Suppressor macrophage treated with lipopolysaccharide for 1 hour (primary cell): ENCODE measurements at places on chromosomes 5 and 9.
A peak's percentile ranks its signal among the peaks of the same experiment; 100 is the strongest.

GRCh38 chr9:116873937-116874914 lies 187.1 kb downstream of the TRIM32 start:
- DNase-seq, result no peak

DNA sequence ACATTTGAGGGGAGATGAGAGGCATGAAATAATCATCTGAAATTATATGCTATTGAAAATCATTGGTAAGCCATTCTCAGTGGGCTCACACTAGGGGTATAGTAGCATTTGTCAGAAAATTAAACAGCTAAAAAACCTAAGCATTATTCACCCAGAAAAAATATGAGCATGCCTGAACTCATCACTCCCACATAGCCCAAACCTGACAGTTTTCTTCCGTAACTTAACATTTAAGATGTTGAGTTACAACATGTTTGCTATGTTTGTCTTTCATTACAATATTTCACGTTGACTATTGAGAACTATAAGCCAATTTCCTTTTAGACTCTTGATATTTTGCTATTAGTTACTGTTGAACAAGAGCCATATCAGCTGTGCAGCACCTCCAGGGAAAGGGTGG lies 23.5 kb upstream of the GHR start:
- DNase-seq, result no peak

DNA sequence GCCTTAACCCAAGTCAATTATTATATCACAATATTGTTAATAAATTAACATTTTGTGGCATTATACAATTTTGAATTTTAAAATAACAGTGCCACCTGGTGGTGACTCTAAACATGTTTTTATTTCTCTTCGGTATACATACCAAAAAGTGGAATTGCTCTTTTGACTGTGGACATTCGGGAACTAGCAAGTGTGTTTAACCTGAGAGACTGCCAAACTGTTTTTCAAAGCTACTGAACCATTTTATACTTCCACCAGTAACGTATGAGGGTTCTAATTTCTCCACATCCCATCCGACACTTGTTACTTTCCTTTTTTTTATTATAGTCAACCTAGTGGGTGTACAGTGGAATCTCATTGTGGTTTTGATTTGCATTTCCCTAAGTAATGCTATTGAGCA lies 18.3 kb upstream of the HSDL2 start:
- DNase-seq, result peak; percentile 74

DNA sequence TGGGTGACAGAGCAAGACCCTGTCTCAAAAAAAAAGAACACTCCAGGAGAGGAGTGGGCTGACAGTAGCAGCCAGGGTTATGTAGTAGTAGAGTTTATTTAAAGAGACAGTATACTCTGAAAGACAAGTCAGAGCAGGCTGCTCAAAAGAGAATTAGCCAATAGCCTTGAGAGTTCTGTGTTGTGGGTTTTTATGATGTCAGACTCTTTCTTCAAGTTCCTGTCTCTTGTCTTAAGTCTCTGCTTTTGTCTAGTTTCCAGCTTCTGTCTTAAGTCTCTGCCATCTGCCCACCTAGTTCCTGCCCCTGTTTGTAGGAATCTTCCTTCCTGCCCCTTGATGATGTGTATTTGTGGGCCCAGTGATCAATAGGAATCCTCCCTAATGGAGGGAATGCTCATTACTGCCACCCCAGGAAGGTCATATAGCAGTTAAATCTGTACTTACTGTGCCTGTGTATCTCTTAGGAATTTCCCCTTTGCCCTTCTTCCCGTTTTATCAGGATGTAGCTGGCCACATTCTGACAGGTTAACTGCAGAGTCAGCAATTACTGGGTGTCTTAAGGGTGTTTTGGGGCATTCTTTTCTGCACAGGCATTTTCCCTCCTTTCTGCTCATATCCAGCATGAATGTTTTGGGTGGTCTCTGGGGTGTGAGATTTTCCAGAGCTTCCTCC lies 580.5 kb upstream of the SGCD start:
- peak; percentile 4 for DNase-seq

- DNase-seq, result peak; percentile 80
Observed at GRCh38 chr9:120755810-120756434, 37.3 kb downstream of the FBXW2 start.

DNA sequence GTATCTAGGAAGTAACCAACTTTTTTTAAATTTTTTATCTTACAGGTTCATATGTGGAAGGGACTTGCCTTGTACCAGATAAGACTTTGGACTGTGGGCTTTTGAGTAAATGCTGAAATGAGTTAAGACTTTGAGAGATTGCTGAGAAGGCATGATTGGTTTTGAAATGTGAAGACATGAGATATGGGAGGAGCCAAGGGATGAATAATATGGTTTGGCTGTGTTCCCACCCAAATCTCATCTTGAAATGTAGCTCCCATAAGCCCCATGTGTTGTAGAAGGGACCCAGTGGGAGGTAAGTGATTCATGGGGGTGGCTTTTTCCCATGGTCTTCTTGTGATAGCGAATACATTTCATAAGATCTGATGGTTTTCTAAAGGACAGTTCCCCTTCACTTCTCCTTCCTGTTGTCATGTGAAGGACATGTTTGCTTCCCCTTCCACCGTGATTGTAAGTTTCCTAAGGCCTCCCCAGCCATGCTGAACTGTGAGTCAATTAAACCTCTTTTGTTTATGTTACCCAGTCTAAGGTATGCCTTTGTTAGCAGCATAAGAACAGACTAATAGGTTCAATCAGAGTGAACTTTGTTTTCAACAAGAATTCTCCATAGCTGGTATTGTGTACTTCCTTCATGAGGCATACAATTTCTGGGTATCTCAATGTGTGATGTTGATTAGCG lies 535.6 kb upstream of the MEF2C start:
- DNase-seq, result peak; percentile 70

DNA sequence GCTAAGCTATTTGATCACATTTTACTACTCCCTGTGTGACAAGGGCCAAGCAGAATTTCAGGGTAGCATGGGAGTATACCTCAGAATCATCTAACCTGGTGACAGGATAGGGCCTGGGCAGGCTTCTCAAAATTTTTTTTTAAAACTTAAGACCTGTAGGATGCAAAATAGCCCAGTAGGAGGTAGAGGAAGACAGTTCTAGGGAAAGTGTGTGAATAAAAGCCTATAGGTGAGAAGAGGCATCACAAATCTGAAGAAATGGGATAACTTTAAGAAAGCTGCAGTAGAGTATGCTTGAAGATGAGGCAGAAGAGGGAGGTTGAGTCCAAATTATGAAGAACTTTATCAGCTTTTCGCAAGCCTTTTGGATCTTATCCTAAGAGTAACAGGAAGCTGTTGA lies 32.3 kb downstream of the CNTRL start:
- DNase-seq, result no peak

DNA sequence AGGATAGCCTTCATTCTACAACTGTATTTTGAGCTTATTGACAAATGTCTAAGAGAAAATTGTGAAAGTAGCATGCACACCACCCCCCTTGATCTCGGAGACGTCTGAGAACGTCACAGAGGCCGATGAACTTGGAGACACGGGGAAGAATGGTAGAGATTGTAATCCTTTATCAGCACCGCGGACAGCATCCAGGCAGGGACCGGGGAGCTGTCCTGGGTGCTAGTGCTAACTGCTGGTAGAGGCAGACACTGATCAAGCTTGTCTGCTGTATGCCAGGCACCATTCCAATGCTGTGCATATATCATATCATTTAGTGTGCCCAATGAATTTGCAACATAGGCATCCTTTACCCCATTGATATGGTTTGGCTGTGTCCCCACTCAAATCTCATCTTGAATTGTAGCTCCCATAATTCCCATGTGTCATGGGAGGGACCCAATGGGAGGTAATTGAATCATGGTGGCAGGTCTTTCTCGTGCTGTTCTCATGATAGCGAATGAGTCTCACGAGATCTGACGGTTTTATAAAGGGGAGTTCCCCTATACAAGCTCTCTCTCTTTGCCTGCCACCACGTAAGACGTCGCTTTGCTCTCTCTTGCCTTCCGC lies 98.8 kb downstream of the LHX2 start:
- peak; percentile 54 for DNase-seq

DNA sequence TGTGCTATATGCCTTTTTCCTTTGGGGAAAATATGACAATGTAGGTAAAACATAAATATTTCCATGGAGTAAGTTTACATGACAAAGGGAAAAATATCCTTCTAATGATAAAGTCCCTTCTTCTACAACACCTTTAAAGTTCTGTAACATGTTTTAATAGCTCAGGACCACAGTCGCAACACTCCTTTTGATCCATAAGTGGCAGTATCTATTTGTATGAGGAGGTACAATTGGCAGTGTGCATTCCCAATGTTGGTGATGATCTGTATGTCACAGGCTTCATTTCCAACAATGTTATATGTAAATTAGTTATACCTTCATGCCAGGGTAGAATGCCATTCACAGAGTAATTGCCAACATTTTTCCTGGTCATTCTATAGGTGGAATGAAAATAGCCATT lies 127.1 kb upstream of the CCNH start:
- no peak for DNase-seq

DNA sequence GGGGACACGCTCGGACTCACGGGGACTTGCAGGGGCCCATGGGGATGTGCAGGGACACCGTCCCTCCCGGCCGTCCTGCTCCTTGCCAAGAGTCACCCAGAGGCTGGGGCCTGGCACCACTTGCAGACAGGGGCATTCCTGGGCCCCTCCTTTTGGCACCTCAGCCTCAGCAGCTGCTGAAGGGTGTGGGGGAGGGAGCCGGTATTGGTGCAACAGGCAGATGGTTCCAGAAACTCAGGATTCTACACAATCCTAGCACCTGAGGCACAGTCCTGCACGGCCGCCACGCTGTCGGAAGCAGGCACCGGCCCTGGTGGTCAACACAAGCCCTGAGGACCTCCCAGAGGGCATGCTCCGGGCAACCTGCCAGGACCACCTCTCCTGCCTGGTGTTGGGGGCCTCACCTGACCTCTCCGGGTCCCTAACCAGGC lies 19.3 kb upstream of the SLC12A7 start:
- DNase-seq, result no peak

- DNase-seq, result no peak
Observed at GRCh38 chr9:107389617-107390071, 99.9 kb downstream of the KLF4 start.

DNA sequence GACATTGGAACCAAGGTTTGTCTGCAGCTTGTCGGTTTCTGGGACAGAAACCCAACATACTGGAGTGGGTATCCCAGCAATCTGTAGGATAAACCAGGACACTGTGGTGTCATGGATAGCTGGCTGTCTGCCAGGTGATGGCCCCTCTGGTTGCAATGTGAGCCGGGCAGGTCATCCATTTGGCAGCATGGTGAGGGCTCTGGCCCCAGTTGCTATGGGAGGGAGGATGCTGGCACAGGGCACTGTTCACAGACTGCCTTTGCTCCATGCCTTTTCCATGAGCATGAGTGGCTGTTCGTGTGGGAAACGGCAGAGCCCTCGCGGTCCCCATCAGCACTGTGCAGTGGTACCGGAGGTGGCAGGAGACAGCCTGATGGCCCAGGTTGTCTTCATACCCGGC lies 6.4 kb downstream of the S1PR3 start:
- no peak for DNase-seq

GRCh38 chr9:1748407-1748806 lies 266.7 kb upstream of the SMARCA2 start:
- DNase-seq, result no peak

- DNase-seq, result peak; percentile 76
Observed at GRCh38 chr5:56815658-56816545, 553 bp downstream of the MAP3K1 start.

GRCh38 chr9:14320271-14321181 lies 6.6 kb upstream of the NFIB start:
- peak; percentile 34 for DNase-seq

GRCh38 chr9:123872710-123873109 lies 57.2 kb downstream of the DENND1A start:
- no peak for DNase-seq

- no peak for DNase-seq
Observed at GRCh38 chr5:123518111-123518510, 6.1 kb downstream of the CSNK1G3 start.

DNA sequence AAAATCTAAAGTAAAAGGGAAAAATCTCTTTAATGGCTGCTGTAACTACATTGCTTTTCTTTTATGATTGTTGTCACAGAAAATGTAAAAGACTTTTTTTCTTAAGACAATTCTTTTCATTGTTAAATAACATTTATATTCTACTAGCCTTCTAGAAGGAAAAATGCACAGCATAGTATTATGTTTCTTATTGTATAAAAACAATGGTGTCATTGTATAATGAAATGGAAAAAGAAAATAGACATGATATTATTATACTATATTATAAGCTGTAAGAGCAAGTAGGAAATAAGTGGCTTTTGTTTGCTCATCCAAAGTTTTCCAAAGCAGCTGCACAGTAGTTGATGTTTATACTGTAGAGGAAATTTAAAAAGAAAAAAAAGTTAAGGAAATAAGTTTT lies 1021.7 kb downstream of the EFNA5 start:
- no peak for DNase-seq

DNA sequence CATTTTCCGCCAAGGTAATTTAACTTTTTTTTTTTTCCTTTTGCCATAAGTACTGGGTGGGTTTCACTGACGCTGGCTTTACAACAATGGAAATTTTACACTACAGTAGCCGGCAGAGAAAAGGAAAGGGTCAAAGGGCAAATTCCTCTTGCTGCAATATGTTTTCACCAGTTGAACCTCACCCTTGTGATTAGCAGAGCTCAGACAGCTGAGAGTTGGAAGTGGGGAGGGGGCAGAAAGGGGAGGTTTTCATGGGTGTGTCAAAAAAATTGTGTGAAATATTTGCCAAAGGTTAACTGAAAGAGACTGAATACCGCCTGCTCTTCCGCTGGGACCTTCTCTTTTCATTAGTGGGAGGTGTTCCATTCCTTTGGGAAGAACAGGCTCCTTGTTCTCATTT lies 296.9 kb downstream of the ADAMTS6 start:
- DNase-seq, result no peak

- DNase-seq, result no peak
Observed at GRCh38 chr5:94540856-94541494, 77.4 kb downstream of the KIAA0825 start.

DNA sequence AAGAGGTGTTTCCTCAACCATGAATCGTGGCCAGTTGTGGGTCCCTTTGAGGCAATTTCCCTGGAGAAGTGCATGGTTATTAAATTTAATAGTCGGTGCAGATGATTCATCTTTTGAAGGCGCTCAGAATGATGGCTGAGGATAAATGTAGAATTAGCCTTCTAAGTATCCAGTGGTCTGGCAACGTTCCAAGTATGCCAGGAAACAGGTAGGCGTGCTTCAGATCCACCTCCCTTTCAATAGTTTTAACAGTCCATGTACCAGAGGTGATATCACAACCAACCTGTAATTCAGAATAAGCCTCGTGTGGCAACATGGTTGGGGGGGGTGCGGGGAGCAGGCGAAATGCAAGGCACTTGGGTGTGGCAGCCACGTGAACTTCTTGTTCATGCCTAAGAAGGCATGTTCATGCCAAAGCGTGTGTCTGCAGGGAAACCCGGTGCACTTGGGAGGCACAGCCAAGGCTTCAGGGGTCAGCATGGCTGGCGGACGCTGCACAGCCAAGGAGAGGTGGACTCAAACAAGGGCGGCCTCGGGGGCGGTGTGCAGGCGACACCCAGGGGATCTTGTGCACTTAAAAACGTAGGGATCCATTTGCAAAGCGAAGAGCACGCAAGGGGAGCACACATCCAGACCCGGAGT lies 5.2 kb upstream of the NKD2 start:
- DNase-seq, result no peak
